ENCODE measurements at places on chromosomes 6 and 20.

GRCh38 chr20:57434390-57434700 is 43.1 kb downstream of the RBM38 start:
- DNase-seq: no peak

DNA sequence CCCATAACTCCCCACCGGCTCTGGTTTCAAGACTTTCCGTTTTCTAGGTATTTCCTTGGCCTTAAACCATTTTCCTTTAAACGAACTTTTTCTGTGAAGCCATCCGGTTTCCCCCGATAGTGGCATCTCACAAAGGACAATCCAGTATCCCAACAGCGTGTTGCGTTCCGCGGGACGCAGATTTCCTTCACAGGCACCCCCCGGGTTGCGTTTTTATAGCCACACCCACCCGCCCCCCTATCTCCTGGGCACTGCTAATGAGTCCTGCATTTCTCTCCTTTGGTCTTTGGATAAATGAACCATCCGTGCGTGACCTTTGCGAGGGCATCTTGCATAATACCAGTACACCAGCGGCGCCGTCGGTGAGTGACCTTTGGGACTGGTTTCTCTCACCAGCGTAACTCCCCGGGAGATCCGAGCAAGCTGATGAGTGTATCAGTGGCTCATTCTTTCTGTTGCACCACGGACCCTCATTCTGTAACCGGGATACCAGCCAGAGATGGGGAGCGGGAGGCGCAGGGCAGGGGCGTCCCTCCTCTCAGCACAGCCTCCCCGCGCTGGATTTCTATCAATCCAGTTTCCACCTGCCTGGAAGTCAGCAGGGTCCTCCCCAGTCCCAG is 586 bp upstream of the NQO2 start:
- no peak for DNase-seq

DNA sequence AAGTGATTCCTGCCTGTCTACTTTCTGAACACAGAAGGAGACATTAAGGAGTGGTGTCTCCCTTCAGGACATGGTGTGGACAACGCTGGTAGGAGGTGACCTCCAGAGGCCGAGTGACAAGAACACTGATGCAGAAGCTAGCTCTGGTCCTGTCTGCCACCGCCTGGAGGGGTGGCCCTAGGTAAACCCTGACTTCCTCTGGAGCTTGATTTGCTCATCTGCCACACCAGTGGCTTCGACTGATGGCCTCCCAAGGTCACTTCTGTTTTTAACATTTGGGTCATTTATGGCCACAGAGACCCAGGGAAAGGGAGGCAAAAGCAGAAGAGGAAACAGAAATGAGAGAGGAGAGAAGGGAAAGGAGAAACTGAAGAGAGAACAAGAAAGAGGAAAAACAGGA is 49.4 kb upstream of the SLC22A23 start:
- DNase-seq: no peak

DNA sequence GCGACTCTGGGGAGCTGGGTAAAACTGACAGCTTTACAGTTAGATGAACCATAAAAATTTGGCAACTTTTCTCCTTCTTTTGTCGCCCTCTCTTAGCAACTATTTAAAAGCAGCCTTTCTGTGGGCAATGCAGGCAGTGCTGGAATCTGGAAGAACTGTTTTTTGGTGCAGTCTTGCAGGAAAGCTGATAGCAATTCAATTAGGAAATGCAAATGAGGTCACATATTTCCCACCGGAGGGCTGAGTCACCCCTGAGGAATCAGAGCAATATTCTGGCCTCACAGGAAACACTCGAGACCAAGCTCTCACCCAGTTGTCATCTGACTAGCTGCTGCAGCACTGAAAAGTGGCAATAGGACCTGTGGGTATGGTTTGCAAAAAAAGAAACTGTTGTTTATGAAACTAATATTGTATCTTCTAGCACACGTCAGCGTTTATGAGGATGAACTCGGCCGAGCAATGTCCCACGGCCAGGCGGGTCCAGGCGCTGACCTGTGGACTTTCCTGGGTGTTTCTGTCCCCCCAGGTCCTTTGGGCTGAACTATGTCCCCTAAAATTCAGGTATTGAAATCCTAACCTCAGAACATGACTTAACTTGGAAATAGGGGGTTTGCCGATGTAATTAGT is 312.3 kb downstream of the TAF4 start:
- no peak for DNase-seq

GRCh38 chr6:4511641-4512020 is 264.6 kb upstream of the CDYL start:
- DNase-seq: no peak

- no peak for DNase-seq
These were observed 118.2 kb downstream of the PTCHD4 start for GRCh38 chr6:47992809-47993208.

DNA sequence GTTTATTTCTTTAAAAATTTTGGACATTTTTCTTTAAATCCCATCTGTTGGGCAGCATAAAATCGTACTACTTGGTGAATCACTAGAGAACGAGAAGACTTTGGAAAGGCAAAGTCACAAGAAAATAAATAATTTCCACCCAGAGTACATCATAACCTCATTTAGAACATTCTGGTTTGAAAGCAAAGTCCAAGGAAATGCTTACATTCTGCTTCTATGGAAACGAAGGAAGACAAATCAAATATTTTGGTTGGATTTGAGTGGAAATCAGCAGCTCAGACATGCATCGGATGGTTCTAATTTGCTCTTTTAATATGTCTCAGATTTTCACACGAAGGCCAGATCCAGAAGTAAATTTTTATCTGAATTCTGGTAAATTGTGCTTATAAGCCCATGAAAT is 60.7 kb upstream of the LTV1 start:
- DNase-seq: no peak
